ENCODE measurements at places on chromosomes 12 and 14. TPM values are rescaled to one million over a fixed set of nuclear protein-coding genes. Genes with fewer than 3 reads are reported as not detected.
A peak's percentile ranks its signal among the peaks of the same experiment; 100 is the strongest.

DNA sequence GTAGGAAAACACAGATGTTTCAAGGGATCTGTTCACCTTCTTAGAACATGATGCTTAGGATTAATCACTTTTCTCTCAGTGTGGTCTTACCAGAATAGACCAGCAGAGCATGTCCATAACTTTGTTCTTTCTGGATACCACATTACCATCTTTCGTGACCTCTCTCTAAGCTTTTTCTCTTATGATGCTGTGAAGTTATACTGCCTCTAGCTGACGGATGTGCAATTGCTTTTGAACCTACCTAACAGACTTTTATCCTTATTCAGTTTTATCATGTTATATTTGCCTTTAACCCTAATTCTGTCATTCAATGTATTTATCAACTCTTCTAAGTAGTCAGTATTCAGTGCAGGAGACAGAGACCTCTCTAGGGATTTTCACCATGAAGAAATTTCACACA lies 246.7 kb downstream of the DACT1 start:
- no peaks in the 10 kb centered on the region for H3K27me3 ChIP-seq
- H3K27ac ChIP-seq, result no peak overlapping the region
- no peaks in the 10 kb centered on the region for H3K4me1 ChIP-seq
- DNase-seq, result no peak

DNA sequence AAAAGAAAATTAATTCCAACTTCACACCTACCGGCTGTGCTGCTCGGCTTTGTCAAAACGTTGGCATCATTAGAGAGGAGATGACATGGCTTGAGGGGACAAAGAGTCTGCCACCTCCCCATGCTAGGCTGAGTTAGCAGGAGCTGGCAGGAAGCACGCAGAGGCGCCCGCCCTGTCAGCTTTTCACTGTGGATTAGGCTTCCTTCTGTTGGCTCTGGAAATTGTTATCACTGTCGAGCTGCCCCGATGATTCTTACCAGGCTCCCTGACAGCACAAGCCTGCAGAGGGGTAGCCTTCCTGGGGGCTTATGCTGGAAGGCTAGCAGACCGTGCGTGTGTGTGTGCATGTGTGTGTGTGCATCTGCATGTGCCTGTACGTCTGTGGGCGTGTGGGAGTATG lies 490.9 kb upstream of the TBX3 start:
- H3K27me3 ChIP-seq, result no peaks in the 10 kb centered on the region
- no peak for DNase-seq
- no peak overlapping the region for H3K27ac ChIP-seq
- no peak overlapping the region for H3K4me3 ChIP-seq
- no peaks in the 10 kb centered on the region for H3K4me1 ChIP-seq

The DHH gene
- total RNA-seq, result 0.38 TPM

The OXA1L gene
- 130 TPM for total RNA-seq

GRCh38 chr14:61418746-61419145 lies 97.4 kb downstream of the PRKCH start:
- H3K27ac ChIP-seq, result peak overlapping the region; percentile 49
- no peaks in the 10 kb centered on the region for H3K27me3 ChIP-seq
- DNase-seq, result no peak
- no peak overlapping the region for H3K4me3 ChIP-seq
- no peaks in the 10 kb centered on the region for H3K36me3 ChIP-seq
- H3K4me1 ChIP-seq, result peaks cover 64% of the 10 kb centered on the region

DNA sequence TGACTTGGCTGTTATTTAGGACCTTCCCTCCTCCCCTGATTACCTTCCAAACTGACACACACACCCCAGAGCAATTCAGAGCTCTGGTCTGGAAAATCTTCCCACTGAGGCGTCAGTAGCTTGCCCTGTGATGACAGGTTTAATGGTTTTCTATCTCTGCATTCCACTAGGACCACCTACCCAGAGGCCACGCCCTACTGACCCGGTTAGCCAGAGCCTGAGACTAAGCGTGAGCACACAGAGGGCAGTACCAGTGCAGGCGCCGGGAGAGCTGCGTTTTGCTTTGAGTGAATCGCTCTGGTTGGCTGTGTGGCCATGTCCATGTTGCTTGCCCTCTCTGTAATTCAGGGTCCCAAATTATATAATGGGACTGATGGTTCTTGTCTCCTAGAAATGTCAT lies 36.2 kb upstream of the ATP2A2 start:
- no peak overlapping the region for H3K4me3 ChIP-seq
- H3K27ac ChIP-seq, result no peak overlapping the region
- H3K4me1 ChIP-seq, result no peaks in the 10 kb centered on the region

- H3K36me3 ChIP-seq, result no peaks in the 10 kb centered on the region
- no peaks in the 10 kb centered on the region for H3K27me3 ChIP-seq
- DNase-seq, result no peak
- H3K27ac ChIP-seq, result no peak overlapping the region
These were observed 14.0 kb upstream of the PTGDR start for GRCh38 chr14:52253503-52253902.

DNA sequence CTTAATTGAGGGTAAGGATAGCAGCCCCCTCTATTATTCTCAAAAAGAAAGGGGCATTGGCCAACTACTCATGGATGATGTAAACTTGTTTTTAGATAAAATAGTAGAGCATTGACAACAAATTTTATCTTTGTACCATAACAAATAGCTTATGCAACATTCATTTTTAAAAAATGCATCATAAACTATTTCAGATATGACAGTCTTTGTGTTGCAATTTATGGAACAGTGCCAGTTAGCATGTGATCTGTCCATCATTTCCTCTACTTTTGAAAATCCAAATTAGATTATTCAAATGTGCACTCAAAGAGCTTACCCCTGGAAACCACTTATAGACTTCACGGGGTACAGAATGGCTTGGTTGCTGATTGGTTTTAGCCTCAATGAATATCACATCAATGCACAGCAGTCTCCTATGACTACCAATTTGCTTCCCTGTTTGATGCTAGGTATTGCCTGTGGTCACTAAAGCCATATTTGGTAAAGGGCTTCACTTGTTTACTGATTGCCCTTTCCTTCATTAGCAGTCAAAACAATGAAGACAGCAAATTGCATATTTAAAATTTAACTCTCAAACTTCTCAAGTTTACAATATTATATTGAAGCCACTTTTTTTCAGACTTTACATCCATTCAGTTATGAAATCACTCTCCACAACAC lies 274.9 kb upstream of the MGAT4C start:
- H3K27me3 ChIP-seq, result no peaks in the 10 kb centered on the region
- DNase-seq, result no peak
- H3K27ac ChIP-seq, result no peak overlapping the region

DNA sequence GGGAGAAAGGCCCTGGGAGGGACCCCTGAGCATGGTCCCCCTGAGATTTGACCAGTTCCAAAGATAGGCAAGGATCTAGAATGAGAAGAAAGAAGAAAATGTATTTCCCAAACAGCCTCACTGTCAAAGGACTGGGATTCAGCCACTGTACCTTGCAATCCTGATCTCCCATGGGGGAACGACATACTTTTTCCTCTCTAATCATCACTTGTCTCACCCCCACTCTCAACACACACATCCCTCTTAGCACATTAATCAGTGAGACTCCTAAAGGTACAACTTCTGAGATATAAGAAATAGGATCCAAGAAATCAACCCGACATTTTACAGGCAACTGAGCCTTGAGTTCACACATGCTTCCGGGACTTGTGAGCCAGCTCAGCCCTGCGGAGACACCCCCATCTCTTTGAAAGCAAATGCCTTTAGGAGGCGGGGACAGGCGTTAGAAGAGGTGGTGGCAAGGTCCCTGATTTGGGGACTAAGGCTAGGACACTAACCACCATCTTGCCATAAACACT lies 1.4 kb downstream of the MAP3K9 start:
- peaks cover 3% of the 10 kb centered on the region for H3K27me3 ChIP-seq
- peak overlapping the region; percentile 67 for H3K4me3 ChIP-seq
- peaks cover 17% of the 10 kb centered on the region for H3K4me1 ChIP-seq
- H3K27ac ChIP-seq, result peak overlapping the region; percentile 19
- peak; percentile 53 for DNase-seq

The SLCO1B1 gene
- not detected for total RNA-seq

- no peak overlapping the region for H3K4me3 ChIP-seq
- no peak for DNase-seq
- no peaks in the 10 kb centered on the region for H3K27me3 ChIP-seq
- H3K36me3 ChIP-seq, result no peaks in the 10 kb centered on the region
- no peak overlapping the region for H3K27ac ChIP-seq
- H3K4me1 ChIP-seq, result no peaks in the 10 kb centered on the region
These were observed 133.5 kb downstream of the KTN1 start for GRCh38 chr14:55713486-55713885.

- H3K4me3 ChIP-seq, result no peak overlapping the region
- no peaks in the 10 kb centered on the region for H3K36me3 ChIP-seq
- H3K27me3 ChIP-seq, result no peaks in the 10 kb centered on the region
- H3K27ac ChIP-seq, result no peak overlapping the region
These were observed 55.8 kb upstream of the ARHGAP5 start for GRCh38 chr14:32021341-32021740.

DNA sequence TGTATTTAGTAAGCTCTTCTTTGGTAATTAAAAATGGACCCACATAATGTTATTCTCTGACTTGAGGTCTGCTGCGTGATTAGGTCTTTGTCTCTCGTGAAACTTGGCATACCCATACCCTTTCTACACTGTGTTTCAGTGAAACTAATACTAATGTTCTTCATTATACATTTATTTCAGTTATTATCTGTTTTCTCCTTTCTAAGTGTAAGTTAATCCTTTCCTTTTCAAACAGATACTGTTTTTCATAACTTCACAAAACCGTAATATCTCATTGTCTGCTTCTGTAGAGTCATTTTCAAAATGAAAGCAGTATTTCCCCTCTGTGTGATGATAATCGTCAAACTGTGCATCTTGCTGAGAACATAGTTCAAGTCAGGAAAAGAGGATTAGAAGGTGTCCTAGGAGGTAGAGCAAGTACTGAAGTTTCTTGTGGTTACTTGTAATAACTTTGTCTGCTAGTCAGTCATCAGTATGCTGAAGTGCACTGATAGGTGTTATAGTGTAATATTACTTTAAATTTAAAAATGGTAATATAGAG lies 15.9 kb downstream of the PYROXD1 start:
- H3K36me3 ChIP-seq, result peaks cover 3% of the 10 kb centered on the region
- H3K27ac ChIP-seq, result peak overlapping the region; percentile 77
- H3K4me3 ChIP-seq, result no peak overlapping the region
- no peak for DNase-seq

GRCh38 chr12:6459004-6459337 lies 7.1 kb downstream of the TAPBPL start:
- no peak for DNase-seq
- H3K27me3 ChIP-seq, result no peaks in the 10 kb centered on the region
- peak overlapping the region; percentile 92 for H3K27ac ChIP-seq
- H3K4me3 ChIP-seq, result no peak overlapping the region

The KRT79 gene
- total RNA-seq, result not detected

- H3K27ac ChIP-seq, result no peak overlapping the region
- peaks cover 30% of the 10 kb centered on the region for H3K27me3 ChIP-seq
- H3K36me3 ChIP-seq, result no peaks in the 10 kb centered on the region
- H3K4me1 ChIP-seq, result no peaks in the 10 kb centered on the region
- no peak for DNase-seq
These were observed 21.3 kb upstream of the TSPAN9 start for GRCh38 chr12:3055704-3056467.

The CLEC4A gene
- total RNA-seq, result 1.3 TPM

DNA sequence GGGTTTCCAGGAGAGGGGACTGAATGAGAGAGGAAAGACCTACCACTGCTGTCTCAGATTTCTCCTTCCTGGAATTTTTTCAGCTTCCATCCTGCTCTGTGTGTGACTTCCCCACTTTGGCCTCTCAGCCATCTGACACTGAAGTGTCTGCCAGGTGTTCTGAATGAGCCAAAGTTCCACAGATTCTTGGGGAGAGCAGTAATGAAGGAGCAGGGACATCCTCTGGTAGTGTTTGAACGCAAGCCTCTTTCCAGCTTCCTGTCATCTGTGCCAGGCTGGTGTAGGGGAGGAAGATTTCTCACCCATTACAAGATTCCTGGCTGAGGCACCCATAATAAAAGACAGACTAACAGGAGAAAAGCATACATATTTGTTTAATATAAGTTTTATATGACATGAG lies 141.7 kb upstream of the NRXN3 start:
- H3K4me3 ChIP-seq, result no peak overlapping the region
- no peak overlapping the region for H3K27ac ChIP-seq
- H3K36me3 ChIP-seq, result no peaks in the 10 kb centered on the region
- H3K4me1 ChIP-seq, result no peaks in the 10 kb centered on the region

The KITLG gene
- 0.29 TPM for total RNA-seq

DNA sequence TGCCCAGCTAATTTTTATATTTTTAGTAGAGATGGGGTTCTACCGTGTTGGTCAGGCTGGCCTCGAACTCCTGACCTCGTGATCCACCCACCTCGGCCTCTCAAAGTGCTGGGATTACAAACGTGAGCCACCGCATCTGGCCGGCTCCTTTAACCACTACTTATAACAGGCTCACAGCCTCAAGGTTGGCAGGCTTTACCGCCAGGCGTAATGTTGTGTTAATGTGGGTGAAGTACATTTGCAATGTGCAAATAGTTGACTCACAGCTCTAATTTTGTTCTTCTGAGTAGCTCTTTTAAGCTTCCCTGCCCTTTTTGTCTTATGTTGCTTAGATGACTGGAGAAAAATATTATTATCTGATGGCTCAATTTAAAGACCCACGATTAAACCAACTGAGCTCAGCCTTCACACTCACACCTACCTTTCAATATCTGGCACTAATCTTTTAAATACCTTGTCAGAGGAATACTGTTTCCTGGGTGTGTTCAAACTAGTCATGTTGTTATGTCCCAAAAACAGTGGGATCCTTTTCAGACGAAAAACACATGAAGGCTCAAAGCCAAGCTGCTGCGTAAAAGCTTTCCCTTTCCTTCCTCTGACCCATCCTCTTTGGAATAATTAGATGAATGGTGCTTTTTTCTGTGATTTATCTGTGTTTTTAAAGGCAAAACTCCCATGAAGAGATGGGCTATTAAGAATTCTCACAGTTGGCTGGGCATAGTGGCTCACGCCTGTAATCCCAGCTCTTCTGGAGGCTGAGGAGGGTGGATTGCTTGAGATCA lies 57.2 kb upstream of the USP44 start:
- H3K27me3 ChIP-seq, result peaks cover 9% of the 10 kb centered on the region
- no peak for DNase-seq
- no peak overlapping the region for H3K4me3 ChIP-seq
- no peak overlapping the region for H3K27ac ChIP-seq
- H3K36me3 ChIP-seq, result no peaks in the 10 kb centered on the region

GRCh38 chr12:8639936-8640335 lies 22.7 kb downstream of the MFAP5 start:
- H3K36me3 ChIP-seq, result no peaks in the 10 kb centered on the region
- H3K27me3 ChIP-seq, result no peaks in the 10 kb centered on the region
- DNase-seq, result no peak
- no peak overlapping the region for H3K27ac ChIP-seq
- H3K4me1 ChIP-seq, result peaks cover 10% of the 10 kb centered on the region
- no peak overlapping the region for H3K4me3 ChIP-seq

DNA sequence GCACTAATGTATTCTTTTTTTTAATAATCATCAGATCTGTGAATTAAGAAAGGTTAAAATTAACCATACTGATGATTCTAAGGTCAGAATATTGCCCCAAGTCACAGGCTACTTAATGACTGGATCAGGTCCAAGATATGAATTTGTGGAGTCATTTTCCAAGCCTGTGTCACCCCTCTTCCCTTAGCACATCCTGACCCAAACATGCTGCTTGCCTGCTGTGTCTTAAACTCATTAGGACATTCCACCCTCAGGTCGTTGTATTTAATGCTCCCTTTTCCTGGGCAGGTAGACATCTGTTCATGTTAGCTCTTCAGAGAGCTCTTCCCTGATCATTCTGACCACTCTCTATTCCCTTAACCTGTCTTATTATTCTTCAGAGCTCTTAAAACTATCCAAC lies 463.5 kb upstream of the PDE3A start:
- DNase-seq, result no peak
- H3K27ac ChIP-seq, result no peak overlapping the region
- no peaks in the 10 kb centered on the region for H3K27me3 ChIP-seq
- no peaks in the 10 kb centered on the region for H3K4me1 ChIP-seq

Measured in T-cell (primary cell).